Activated naive CD4-positive, alpha-beta T cell (primary cell): ENCODE measurements at places on chromosomes 4 and X.

- no peak for DNase-seq
These were observed 175.3 kb downstream of the DCTD start for GRCh38 chr4:182741914-182742313.

DNA sequence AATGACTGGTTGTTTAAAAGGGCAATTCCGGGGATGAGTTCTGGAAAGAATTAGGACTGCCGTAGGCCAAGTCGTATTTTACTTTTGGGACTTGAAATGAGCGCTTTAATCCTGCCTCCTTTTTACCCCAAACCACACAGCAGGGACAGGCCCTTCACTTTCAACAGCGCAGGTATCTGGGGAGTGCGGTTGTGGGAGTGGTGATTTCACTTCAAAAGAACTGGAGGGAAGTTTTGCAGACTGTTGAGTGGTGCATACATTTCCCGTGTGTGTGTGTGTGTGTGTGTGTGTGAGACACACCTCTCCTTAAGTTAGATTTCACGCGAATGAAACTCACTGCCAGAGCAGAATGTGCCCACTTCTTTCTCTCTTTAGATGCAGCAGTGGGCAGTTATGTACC, 2.8 kb downstream of the NHS start:
- no peak for DNase-seq

GRCh38 chr4:168397611-168398169, 79.1 kb upstream of the DDX60 start:
- DNase-seq: no peak

DNA sequence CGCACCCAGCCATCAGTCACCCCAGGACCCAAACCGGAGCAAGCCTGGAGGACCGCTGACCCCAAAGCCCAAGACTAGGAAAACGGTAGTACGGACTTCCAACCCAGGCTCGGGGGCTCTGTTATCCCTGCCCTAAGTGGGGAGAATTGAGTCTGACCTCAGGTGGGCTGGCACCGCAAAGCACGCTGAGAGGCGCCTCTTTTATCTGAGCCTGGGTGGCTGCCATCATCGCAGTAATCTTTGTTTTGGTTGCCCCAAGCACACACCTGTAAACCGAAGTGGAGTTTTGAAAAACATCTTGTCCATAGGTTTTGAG, 894 bp upstream of the SH3RF1 start:
- no peak for DNase-seq

- DNase-seq: no peak
These were observed 114.6 kb downstream of the PCDH18 start for GRCh38 chr4:137417676-137418075.

DNA sequence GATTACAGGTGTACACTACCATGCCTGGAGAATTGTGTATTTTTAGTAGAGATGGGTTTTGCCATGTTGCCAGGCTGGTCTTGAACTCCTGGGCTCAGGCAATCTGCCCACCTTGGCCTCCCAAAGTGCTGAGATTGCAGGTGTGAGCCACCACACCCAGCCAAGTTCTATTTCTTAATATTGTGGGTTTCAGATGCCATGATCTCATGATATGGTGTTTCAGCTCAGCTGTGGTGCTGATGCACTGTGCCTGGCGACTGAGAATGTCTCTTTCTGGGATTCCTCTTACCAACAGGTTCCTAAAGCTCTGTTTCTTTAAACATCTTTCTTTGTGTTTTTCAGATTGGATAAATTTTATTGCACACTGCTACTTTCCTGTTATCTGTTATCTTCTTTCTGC, 17.3 kb upstream of the NDUFC1 start:
- no peak for DNase-seq

- peak; percentile 40 for DNase-seq
These were observed 8.3 kb upstream of the BCOR start for GRCh38 chrX:40105835-40106675.

- no peak for DNase-seq
These were observed 84.2 kb downstream of the CAMK2D start for GRCh38 chr4:113677325-113677724.

- DNase-seq: no peak
These were observed 17.3 kb downstream of the HPGD start for GRCh38 chr4:174505007-174505406.

DNA sequence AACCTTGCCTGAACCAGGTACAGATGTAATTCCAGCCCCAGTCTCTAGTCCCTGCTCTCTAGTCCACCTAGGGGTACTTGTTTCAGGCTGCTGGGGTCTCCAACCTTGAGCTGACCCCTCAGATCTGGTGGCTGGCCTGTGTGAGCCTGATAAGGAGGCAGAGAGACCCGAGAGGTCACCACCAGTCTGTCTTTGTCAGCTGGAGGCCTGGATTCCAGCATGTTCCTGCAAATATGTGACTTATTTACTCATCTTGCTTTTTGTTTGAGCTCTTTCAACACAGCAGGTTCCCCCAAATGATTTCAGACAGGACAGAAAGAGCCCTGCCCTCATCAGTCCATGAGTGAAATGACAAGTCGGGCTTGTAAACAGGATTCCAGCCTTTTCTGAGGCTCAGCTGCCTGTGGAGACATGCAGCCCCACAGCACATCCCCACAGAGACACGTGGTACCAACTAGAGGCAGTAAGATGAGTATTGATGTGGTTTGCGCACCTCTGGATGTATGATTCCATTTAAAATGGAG, 37.5 kb upstream of the STK26 start:
- no peak for DNase-seq

DNA sequence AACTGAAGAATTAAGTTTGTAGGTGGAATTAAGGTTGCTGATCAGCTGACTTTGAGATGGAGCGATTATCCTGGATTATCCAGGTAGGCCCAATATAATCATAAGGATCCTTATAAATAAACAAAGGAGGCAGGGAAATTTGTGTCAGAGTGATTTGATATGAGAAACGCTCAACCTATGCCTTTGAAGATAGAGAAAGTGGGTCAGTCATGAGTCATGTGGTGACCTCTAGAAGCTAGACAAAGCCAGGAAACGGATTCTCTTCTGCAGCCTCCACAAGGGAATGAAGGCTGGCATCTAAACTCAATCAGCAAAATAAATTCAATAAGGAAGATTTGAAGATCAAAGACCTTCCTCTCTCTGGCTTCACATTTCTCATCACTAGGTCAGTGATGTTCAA, 41.5 kb upstream of the SMIM10 start:
- no peak for DNase-seq

DNA sequence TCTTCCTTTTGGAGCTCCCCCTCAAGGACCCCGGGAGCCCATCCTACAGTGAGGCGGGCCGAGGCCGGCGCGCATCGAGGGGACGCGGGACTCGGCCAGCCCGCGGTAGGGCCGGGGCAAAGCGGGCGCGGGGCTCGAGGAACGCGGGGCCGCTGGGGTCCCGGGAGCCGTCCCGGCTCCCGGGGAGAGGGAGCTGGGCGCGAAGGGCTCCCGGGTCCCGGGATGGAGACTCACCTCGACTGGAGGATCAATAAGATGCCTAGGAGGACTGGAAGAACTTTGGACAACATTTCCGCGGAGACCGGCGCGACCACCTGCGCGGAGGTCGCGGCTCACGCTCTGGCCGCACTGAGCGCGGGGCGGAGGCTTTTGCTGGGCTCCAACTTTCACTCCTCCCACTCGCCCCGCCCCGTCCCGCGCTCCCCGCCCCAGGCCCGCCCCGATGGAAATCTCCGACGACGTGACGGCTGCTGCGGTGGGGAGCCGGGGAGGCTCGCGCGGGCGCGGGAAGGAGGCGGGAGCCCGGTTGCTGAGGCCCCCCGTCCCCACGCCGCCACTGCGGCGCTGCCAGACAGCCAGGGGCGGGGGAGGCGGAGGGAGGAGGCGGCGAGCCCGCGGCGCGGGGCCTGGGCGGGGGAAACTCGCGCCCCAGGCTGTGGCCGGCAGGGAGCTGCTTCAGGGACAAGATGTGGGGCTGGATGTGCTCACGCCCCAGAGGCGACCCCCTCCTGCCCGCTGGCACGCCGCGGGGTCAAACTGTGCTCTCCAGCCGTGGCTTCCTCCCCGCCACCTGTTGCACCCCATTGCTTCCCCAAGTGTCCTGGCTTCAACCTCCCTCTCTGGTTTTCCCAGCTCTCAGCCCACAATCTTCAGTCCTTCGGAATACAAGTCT, at the start of gene GABRE:
GABRE (minus strand) TSS at position 341 of the 892 bp plus-strand sequence; CDS start at position 290, 51 bp downstream.
- DNase-seq: no peak

DNA sequence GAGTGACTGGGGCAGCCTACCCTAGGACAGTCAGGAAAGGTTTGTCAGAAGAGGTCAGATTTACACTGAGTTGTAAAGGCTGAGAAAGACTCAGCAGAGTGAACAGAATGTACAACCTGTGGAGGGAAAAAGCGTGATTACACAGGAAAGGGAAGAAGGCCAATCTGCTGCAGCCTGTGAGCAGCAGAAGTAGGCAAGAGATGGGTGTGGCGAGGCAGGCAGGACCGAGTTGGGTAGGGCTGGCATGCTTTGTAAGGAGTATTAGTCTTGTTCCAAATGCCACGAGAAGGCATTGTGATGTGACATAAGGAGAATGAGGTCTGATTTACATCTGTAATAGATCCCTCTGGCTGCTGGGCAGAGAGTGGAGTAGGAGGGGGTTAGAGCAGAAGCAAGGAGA, 12.6 kb downstream of the SGMS2 start:
- no peak for DNase-seq

GRCh38 chr4:84417997-84418709, 80.9 kb downstream of the NKX6-1 start:
- DNase-seq: no peak

GRCh38 chr4:121397941-121398601, 17.3 kb upstream of the QRFPR start:
- no peak for DNase-seq

GRCh38 chrX:108362026-108362425, 76.2 kb downstream of the COL4A6 start:
- no peak for DNase-seq

DNA sequence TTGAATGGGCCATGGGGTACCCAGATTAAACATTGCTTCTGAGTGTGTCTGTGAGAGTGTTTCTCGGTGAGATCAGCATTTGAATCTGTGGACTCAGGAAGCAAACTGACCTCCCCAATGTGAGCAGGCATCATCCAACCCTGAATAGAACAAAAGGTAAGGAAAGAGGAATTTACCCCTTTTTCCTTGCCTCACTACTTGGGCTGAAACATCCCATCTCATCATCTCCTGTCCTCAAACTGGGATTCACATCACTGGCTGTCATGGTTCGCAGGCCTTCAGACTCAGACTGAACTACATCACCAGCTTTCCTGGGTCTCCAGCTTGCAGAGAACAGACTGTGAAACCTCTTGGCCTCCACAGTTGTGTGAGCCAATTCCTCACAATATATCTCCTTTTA, 47.1 kb downstream of the TEC start:
- DNase-seq: no peak

DNA sequence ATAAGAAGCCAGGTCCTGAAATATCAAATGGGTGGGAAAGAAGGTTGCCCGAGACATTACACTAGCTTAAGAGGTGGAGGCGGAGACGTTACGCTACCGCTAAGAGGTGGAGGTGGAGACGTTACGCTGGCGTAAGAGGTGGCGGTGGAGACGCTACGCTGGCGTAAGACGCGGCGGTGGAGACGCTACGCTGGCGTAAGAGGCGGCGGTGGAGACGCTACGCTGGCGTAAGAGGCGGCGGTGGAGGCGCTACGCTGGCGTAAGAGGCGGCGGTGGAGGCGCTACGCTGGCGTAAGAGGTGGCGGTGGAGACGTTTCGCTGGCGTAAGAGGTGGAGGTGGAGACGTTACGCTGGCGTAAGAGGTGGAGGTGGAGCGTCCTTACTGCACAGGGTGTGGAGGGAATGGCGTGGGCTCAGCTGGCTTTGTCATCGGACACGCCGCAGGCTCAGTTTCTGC, 12.8 kb downstream of the CYP4V2 start:
- no peak for DNase-seq

DNA sequence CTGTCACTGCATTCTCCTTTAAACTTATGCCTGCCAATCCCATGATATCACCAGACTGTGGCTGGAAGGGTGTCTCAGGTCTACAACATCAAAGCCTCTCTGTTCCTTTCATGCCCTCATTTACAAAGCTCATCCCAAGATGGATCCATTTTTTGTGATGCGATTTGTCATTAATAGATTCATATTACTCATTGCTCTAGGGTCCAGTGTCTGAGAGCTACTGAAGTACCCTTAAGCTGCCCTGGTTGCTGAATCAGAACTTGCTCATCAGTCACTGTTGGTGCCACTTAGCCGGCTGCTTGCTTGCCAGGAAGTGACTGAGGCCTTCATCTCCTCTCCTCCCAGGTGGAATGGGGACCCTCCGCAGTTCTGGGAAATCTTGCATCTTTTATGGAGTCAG, 395.5 kb upstream of the BOD1L1 start:
- DNase-seq: no peak

DNA sequence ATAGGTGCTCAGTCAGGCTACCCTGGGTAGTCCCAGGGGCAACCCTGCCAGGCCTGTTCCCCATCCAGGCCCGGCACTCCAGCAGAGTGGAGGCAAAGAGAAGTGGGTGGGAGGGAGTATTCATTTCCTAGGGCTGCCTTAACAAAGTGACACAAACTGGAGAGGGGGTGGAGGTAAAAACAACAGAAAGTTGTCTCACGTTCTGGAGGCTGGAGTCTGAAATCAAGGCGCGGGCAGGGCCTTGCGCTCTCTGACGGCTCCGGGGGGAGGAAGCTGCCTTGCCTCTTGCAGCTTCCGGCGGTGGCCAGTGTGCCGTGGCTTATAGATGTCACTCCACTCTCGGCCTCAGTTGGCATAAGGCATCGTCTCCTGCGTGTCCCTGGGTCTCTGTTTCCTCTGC, 90.8 kb downstream of the DCTD start:
- DNase-seq: no peak

DNA sequence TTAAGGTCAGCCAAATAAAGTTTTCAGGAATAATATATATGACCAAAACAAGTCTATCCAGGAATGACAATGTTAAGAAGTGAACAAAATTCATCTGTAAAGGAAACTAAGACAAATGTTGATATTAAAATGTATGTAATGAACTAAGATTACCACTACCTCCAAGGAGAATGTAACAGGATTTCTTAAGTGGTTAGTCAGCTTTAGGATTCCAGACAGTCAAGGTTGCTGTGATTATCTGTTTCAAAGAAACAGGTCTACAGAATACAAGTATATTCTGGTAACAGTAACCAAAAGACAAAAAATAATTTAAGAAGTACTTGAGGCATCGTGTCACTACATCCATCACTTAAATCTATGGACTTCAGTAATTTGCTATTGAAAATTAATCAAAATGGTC, 172.8 kb downstream of the SCFD2 start:
- DNase-seq: no peak

- DNase-seq: no peak
These were observed 43.1 kb upstream of the RPS6KA3 start for GRCh38 chrX:20309806-20310205.

DNA sequence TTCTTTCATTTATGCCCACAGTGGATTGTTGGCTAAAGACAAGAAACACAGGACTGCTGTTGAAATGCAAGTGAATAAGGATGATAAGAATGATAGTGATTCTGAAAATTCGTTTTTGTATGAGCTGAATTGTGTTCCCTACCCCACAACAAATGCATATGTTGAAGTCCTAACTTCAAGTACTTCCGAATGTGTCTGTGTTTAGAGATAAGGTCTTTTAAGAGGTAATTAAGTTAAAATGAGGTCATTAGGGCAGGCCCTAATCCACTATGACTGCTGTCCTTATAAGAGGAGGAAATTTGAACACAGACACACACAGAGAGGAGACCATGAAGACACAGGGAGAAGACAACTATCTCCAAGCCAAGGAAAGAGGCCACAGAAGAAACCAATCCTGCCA, 126.6 kb upstream of the ACSL4 start:
- DNase-seq: no peak
